Ureter (tissue), 1 donor: ENCODE measurements at places on chromosomes 2 and 18.

DNA sequence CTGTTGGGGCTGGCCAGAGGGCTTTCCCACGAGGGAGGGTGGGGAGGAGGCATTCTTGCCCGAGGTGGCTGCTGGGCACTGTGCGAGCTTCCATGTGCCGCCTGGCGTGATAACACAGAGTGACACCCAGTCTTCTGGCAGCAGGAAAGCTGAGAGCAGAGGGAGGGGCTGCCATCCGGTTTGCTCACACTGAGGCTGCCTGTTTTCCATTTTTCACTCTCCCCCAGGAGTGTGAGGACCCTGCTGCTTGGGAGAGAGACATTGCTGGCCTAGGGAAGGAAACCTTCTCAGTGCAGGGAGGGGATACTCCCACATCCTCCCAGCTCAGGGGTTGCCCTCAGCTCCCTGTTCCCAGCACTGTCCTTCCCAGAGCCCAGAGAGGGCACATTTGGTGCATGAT, 73.1 kb downstream of the INHBB start:
- DNase-seq = peak; percentile 34

DNA sequence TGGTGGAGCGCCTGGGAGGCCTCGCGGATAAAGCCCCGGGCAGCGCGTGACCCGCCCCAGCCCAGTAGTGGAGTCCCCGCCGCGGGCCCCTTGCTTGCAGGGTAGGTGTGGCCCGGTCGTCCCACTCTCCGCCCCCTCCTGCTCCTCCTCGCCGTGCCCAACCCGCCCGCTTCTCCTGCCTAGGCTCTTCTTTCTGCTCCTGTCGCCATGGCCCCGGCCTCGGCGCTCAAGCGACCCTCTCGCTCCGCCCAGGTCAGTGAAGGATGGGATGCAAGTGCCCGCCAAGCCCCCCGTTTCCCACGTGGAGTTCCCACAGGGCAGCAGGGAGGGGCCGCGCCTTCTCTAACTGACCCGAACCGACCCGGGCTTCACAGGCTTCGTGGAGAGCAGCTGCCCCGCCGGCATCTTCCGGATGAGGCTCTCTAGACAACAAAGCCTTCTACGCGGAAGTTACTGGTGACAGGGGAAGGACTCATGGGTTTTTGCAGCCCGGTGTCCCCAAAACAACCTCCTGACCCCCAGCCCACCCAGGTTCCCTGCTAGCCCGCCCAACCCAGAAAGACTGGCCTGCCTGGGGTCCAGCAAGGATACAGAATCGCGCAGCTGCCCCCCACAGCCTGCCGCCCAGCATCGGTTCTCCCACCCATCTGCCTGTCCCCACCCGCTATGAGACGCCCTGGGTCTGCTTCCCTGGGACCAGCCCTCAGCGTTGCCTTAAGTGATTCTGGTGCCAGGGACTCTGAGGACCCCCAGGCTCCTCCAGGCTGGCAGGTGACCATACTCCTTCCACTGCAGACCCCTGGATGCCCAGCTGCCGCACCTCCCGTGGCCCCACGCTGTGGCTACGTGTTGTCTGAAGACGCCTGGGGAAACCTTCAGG, 32.8 kb downstream of the TTC32 start:
- DNase-seq = peak; percentile 61

DNA sequence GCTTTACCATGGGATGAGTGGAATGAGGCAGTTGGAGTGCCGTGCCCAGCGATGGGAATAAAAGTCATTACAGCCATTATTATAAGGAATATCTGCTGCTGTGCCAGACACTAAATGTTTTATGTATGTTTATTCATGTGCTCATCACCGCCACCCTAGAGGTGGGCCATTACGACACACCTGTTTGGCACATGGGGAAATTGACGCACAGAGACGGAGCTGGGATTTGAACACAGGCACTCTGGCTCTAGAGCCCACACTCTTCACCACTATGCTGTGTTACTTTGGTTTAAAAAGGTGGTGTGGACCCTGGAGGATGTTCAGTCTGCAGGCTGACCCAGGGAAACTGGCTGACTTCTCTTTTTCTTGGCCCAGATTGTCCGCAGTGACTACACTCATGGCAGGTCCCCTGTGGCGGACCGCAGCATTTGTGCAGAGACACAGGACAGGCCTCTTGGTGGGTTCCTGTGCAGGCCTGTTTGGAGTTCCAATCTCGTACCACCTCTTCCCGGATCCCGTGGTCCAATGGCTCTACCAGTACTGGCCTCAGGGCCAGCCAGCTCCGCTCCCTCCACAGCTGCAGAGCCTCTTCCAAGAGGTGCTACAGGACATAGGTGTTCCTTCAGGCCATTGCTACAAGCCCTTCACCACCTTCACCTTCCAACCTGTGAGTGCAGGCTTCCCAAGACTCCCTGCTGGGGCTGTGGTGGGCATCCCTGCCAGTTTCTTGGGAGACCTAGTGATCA, 1.6 kb downstream of the TMEM177 start:
- no peak for DNase-seq

DNA sequence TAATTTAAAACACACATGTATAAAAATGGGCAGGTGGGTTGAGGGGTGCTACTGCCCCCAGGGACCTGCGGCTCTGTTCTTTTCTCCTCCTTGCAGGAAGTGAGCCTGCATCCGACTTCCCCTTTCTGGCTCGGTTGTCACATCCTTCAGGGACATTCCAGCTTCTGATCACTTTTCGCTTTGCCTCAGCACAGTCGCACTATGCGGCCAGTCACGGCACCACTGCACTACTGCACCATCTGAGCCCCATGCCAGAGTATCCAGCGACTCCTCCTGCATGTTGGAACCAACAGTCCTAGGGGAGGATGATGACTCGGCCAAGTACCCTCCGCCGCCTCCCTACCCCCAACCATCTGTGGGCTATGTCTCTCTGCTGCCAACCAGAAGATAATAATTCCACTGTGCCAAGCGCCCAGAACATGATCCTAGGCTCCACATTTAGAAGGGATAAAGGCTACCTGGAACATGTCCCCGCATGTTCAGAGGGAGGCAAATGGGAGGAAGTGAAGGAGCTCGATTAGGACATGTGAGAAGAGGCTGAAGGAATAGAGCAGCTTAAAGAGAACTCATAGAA, 17.6 kb downstream of the CDC42EP3 start:
- DNase-seq = no peak

DNA sequence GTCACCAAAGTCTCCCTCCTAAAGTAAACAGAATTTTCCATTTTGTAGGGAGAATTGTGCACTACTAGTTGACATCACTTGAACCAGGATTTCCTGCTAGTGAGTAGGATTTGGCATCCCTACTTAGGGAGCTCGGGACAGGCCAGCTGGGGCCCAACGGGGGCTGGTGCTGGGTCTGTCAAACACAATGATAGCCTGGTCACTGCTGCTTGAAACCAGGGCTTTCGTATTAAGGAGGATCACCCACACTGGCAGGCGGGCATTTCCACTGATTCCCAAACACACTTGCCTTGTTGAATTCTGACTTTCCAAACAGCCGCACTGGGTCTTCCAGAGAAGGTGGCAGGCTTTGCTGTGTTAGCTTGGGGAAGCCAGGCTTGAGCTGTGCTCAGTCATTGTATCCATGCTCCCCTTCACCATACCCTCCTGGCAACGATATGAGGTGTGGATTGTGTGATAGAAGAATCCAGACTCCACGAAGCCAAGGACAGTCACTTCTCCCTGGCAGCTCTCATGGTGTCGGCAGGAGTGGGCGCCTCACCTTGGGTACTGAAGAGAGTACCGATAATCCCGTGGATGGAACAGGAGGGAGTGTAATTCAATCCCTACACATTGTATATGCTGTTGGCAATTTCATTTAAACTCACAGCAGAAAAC, 7.5 kb downstream of the GDF7 start:
- DNase-seq = no peak

GRCh38 chr2:88738271-88738670, 46.8 kb downstream of the RPIA start:
- no peak for DNase-seq

DNA sequence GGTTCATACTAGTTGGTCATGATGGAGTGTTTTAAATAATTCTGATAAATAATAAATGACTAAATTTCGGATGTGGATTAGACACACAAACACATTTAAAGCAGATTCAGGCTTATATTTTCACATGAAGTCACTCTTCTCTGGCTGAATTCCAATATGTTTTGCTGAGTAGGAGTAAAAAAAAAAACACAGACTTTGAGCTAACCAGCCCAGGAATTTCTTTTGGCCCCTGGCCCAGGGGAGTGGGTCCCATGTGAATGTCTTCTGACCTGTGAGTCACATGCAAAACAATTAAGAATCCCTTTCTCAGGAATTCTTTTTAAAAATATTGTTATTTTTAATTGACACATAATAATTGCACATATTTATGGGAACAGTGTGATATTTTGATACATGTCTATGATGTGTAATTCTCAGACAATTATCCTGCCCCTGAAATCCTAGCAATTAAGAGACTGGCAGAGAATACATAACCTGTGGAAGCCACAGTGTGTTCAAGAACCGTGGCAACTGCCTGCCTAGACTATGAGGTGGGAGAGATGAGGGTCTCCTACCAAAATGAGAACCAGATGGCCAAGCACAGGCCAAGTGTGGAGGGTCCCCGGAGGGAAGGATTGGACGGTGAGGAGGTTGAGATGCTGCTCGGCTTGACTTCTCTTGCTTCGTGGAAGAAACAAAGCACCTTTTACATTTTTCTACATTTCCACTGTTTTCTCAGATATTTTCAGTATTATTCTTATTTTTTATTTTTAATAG, 236.4 kb downstream of the PIEZO2 start:
- no peak for DNase-seq

DNA sequence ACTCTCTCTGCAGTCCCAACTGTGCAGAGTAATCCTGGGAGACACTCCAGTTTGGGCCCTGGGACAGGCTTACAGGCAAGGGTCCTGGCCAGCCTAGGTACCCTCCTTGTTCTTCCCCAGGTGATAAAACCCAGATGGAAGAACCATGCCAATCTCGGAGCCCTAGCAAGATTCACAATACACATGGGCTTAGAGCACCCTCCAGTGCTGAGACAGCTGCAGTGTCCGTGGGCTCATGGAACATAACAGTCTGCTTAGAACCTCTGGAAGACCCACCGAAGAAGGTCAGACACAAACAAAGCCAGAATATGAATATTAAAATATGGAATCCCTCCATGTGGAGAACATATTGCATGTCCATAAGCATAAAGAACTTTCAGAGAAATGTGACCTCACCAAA, 568.1 kb downstream of the KCNJ3 start:
- no peak for DNase-seq

- no peak for DNase-seq
These were observed 12.4 kb downstream of the IL37 start for GRCh38 chr2:112923237-112923966.

GRCh38 chr2:80302314-80303005, 2.1 kb downstream of the LRRTM1 start:
- DNase-seq = no peak

DNA sequence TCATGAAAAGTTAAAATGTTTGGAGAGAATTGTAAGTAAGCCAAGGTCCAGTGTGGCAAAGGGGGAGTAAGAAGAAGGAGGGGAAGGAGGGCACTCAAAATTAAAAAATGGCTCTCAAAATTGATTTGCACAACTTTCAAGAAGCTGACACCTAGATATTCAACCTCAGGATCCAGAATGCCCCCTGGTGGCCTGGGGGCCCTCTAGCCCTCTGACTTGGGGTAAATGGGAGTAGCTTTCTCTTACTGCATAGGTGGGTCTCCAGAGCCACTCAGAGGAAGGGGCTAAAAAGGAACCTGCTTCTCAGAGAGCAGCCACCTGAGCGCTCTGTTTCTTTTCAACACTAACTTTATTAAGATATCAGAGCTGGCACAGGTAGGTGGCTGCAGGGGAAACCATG, 968.5 kb downstream of the BCL11A start:
- DNase-seq = no peak

GRCh38 chr18:42281851-42282250, 326.8 kb downstream of the PIK3C3 start:
- DNase-seq = no peak

DNA sequence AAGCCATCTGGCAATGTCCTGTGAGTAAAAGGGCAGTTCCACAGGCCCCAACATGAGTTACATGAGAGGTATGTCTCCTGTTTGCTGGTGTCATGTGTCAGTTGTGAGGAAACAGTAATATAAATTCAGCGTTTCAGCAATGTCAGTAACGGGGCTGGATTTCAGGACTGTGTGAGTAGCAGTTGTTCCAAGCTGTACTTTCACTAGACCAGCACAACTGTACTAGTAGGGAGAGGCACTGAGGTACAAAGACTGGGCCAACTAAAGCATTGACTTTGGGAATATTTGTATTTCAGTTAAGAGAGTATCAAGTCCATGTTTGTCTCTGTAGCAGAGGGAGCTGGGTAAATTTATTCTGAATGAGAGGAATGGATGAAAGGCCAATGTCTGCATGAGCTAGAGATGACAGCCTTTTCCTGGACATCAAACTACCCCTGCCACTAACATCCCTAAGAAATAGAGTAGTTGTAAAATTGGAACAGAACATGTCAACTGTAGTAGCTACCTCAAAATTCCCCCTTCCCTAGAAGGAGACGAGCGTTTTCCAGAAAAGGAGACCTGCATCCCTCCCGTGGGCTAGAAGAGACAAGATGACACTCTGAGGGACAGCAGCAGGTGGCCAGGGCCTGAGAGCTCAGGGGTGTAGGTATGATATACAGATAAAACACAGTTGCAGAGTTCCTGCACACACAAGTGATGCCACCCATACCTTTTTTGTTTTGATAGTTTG, 24.4 kb downstream of the EIF4E2 start:
- no peak for DNase-seq

GRCh38 chr2:218395456-218395825, 4.2 kb upstream of the CTDSP1 start:
- no peak for DNase-seq

GRCh38 chr2:72676341-72677025, 149.3 kb downstream of the EXOC6B start:
- no peak for DNase-seq

GRCh38 chr2:73291093-73291460, 2.3 kb downstream of the EGR4 start:
- no peak for DNase-seq

DNA sequence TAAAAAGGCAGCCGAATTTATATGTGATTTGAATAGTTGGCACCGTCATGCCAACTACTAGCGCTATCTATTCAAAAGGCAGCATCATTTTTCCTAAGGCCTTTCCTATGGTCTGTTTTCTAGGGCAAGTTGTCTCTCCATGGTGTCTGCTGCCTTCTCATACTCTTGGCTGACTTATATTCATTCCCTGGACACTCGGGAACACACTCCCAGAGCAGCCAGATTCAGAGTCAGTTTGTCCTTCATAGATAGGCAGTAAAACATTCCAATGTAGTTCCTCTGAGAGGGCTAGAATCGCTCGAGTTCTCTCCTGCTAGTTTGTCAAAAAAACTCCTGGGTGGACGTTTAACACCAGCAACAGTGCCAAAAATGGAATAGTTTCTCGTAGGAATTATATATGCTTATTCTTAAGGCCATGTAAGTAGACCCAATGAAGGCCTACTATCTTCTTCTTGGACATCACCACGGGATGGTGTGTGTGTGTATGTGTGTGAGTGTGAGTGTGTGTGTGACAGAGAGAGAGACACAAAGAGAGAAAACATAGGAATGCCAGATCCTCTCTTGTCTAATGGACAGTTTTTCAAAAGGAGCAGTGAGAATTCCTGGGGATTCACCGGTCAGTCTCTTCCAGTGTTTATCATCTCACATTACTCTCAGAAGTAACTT, 129.3 kb upstream of the CTAGE1 start:
- DNase-seq = no peak

- no peak for DNase-seq
These were observed 106.4 kb downstream of the POLR1A start for GRCh38 chr2:85999061-85999831.

- DNase-seq = no peak
These were observed 942 bp upstream of the ZNF236 start for GRCh38 chr18:76821356-76821874.
